ENCODE measurements at places on chromosomes 6 and 20.

- no peak for DNase-seq
Measured at GRCh38 chr6:91713911-91714310, 1127.0 kb upstream of the MAP3K7 start.

GRCh38 chr6:135158397-135158796, 22.7 kb upstream of the MYB start:
- DNase-seq: no peak

GRCh38 chr20:25053255-25054031, 4.5 kb downstream of the ACSS1 start:
- no peak for DNase-seq

DNA sequence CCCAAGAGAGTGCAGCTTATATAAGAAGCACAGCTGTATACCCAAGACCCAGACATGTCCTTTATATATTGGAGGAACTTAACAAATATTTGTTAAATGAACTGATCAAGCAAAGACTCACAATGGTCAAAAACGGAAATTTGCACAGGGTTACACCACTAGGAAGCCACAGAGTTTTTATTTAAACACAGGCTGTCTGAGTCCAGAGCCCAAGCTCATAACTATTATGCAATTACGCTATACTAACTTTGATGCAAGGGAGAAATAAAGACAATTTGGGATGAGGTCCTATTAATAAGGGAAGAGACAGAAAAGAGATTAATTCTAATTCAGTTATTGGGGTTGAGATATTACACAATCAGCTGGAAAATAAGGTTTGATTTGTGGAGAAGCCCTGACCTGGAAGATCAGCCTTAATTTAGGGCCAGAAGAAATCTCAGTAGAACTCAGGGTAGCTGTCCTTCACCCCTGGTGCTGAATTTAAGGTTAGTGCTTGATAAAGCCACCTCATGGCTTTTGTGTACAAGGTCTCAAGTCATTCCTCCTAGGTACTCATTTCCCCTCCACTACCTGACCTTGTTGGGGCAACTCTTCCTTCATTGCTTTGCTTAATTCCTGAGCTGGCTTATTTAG, 10.5 kb upstream of the ZNF334 start:
- DNase-seq: no peak

- no peak for DNase-seq
Measured at GRCh38 chr6:91490671-91491301, 903.9 kb upstream of the MAP3K7 start.

- DNase-seq: no peak
Measured at GRCh38 chr6:170233286-170234205, 57.3 kb downstream of the DLL1 start.
